Stimulated activated CD4-positive, alpha-beta T cell treated with anti-CD3 and anti-CD28 coated beads, Interleukin-1b, Interleukin-23, amount 100 ng/mL, for 4 hours (primary cell): ENCODE measurements at places on chromosomes 2 and 18.

- no peak for DNase-seq
Measured at GRCh38 chr2:143226714-143227541, 97.7 kb downstream of the ARHGAP15 start.

DNA sequence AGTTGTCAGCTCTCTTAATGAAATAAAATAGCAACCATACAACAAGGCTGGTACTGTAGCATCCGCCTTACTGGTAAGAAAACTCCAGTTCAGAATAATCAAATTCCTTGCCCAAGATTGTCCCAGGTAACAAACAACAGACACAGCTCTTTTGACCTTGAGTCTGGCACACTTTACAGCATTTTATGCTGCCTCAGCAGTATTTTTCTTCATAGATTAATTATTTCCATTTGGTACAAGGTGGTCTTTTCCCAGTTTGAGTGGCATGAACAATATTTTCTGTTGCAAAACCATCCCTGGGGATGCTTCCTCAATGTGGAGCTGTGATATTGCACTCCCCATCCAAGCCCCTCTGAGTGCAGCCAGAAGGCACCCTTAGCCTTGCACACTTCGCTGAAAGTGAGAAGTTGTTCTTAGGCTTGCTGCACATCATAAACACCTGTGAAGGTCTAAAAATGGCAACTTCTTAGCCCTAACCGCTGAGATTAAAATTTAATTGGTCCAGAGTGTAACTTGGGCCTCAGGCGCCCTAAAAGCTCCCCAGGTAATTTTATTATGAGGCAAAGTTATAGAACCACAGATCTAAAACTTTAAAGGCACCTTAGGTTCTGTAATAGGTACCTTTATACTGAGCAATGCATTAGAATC lies 523.3 kb downstream of the CMPK2 start:
- no peak for DNase-seq

- DNase-seq = no peak
Measured at GRCh38 chr2:149906886-149907285, 319.3 kb upstream of the MMADHC start.

DNA sequence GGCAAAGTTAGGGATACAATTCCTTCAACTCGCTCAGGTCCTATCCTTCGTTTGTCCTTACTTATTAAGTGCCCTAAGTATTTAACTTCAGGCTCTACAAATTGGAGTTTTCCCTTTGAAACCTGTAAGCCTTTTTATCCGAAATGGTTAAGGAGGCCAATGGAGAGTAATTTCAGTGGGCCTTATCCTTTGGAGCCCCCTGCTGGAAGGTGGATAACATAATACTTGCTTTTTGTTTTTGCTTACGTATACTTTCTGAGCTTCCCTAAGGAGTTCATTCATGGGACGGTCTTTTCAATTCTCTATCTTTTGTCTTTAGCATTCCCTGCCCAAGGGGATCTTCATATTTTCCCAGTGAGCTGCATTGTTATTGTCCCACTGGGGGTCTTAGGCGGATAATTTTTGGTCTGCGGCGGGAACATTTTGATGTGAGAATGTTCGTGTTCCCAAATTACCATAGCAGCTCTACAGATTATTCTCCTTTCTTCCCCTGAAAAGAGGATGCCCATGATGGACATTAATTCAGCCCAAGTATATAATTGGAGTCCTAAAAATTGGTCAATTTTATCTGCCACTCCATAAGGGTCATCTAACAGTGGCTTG lies 34.4 kb upstream of the TRAPPC8 start:
- no peak for DNase-seq

DNA sequence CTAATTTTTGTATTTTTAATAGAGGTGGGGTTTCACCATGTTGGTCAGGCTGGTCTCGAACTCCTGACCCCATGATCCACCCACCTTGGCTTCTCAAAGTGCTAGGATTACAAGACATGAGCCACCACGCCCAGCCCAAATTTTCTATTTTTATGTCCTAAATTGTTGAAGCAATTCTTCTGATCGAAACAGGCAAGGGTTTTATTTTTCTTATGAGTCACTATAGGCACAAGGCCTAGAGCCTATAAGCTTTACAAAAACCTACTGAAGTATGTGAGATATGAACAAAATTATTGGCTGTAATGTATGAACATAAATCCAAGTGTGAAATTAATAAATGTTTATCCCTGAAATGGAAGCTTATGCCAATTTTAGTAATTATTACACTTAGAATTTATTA lies 464.2 kb upstream of the NRP2 start:
- DNase-seq = no peak

DNA sequence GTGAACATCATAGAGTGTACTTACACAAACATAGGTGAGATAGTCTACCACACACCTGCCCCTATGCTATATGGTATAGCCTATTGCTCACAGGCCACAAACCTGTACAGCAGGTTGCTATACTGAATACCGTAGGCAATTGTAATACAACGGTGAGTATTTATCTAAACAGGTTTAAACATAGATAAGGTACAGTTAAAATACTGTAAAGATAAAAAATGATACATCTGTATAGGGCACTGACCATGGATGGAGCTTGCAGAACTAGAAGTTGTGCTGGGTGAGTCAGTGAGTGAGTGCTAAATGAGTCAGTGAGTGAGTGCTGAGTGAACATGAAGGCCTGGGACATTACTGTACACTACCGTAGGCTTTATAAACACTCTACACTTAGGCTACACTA lies 267.0 kb upstream of the HS6ST1 start:
- no peak for DNase-seq

- DNase-seq = no peak
Measured at GRCh38 chr18:23512641-23513040, 9.3 kb downstream of the RMC1 start.

DNA sequence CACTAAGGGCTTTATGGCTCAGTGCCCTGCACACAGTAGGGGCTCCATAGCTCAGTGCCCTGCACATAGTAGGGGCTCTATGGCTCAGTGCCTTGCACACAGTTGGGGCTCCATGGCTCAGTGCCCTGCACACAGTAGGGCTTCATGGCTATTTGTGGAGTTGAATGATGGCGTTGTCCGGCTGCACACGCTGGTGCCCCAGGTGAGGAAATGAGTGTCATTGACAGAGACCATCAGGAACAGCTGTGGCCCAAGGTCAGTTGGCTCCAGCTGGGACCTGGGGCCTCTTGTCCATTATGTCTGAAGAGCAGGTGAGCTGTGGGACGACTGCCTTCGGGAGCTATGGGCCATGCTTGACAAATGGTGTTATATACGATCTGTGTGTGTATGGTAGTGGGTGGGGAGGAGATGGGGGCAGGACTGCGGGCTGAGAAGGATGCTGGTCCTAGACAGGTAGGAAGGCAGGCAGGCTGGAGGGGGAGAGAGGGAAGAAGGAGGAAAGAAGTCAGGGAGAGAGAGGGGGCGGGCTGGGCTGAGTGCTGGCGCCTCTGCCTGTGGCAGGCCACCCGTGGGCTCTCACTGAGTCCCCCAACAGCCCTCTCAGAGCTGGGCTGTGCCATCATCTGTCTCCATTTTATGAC lies 130.6 kb downstream of the CLIP4 start:
- no peak for DNase-seq

- DNase-seq = no peak
Measured at GRCh38 chr2:45043174-45043573, 33.9 kb upstream of the SIX2 start.

- no peak for DNase-seq
Measured at GRCh38 chr2:30239986-30240752, 8.8 kb downstream of the LBH start.

DNA sequence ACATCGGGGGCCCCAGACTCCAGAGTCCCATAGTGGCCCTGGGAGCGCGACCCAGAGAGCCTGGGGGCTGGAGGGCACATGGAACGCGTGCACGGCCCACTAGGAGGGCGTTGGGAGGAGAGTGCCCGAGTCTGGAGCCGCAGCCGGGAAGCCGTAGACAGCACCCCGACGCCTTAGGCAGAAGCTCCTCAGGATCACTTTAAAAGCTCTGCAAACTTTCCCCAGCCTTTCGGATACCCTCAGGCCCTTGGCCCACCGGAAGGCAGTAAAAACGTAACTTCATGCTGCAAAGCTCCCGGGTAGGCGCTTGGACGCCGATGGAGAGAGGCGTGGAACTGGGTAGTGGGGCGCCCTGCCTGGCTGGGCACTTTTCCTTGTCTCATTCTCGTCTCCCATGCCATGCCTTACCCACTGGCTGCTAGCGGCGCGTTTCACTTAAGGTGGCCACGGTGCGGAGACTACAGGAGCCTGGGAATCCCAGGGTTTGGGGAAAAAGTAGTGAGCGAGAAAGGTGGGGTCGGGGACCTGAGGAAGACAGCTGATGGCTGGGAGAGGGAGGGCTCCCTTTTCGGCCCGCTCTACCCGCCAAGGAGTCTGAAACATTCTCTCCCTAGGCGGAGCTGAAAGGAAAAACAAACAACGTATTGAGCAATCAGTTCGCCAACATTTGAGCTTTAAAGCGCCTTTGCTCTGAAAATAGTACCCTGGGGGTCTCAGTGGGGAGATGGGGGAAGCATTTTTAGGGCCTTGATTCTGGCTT lies 141.8 kb downstream of the MEIS1 start:
- DNase-seq = no peak

DNA sequence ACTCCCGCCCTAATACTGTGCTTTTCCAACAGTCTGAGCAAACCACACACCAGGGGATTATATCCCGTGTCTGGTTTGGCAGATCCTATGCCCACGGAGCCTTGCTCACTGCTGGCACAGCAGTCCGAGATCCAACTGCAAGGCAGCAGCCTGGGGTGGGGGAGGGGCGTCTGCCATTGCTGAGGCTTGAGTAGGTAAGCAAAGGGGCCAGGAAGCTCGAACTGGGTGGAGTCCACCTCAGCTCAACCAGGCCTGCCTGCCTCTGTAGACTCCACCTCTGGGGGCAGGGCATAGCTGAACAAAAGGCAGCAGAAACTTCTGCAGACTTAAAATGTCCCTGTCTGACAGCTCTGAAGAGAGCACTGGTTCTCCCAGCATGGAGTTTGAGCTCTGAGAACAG lies 44.2 kb downstream of the LNPK start:
- no peak for DNase-seq

DNA sequence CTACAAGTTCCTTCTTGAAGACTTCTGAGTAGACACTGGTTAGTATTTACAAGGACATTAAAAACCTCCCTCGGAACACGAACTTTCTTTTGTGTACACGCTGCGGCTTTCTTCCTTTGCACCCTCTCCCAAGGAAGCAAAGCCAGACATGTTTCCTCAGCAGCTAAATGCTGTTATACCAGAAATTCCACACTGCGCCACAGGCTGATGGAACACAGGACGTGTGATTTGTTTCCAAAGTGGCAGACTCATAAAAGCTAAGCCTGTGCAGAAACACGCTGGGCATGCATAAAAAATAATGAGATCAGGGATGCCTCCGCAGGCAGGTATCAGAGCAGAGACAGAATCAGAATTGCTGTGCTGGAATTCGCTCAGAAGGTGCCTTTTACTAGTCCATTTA lies 73.0 kb upstream of the RGPD5 start:
- DNase-seq = no peak

- no peak for DNase-seq
Measured at GRCh38 chr2:1363367-1363766, 49.9 kb upstream of the TPO start.

GRCh38 chr2:105371810-105372209 lies 27.0 kb downstream of the FHL2 start:
- no peak for DNase-seq

GRCh38 chr2:9779596-9780264 lies 63.5 kb upstream of the TAF1B start:
- DNase-seq = no peak

DNA sequence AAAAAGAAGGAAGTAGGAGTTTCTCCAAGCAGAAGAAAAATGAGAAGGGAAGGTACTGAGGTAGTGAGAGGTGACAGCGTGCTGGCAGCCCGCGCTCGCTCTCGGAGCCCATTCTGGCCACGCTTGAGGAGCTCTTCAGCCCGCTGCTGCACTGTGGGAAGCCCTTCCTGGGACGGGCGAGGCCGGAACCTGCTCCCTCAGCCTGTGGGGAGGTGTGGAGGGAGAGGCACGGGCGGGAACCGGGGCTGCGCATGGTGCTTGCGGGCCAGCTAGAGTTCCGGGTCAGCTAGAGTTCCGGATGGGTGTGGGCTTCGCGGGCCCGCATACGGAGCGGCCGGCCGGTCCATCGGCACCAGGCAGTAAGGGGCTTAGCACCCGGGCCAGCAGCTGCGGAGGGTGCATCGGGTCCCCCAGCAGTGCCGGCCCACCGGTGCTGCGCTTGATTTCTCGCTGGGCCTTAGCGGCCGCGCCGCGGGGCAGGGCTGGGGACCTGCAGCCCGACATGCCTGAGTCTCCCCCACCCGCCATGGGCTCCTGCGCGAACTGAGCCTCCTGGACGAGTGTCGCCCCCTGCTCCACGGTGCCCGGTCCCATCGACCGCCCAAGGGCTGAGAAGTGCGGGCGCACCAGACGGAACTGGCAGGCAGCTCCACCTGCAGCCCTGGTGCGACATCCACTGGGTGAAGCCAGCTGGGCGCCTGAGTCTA lies 11.1 kb upstream of the CYS1 start:
- no peak for DNase-seq

- DNase-seq = no peak
Measured at GRCh38 chr2:233349005-233349998, 5.0 kb upstream of the DGKD start.

DNA sequence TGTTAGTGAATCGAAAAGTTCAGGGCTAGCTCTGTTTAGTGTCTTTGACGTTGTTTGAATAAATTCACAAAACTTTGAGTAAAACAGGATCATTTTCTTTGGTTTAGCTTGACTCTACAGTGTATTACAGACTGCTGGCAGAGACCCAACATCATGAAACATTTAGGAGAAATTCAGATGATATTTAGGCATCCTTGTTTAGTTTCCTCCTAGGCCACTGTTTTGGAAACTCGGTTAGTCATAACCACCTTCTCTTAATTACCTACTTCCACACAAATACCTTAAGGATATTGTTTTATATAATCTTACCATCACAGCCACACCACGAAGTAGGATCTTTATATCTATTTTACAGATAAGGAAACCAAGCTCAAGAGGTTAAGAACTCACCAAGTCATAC lies 7.8 kb downstream of the LIMS1 start:
- no peak for DNase-seq

DNA sequence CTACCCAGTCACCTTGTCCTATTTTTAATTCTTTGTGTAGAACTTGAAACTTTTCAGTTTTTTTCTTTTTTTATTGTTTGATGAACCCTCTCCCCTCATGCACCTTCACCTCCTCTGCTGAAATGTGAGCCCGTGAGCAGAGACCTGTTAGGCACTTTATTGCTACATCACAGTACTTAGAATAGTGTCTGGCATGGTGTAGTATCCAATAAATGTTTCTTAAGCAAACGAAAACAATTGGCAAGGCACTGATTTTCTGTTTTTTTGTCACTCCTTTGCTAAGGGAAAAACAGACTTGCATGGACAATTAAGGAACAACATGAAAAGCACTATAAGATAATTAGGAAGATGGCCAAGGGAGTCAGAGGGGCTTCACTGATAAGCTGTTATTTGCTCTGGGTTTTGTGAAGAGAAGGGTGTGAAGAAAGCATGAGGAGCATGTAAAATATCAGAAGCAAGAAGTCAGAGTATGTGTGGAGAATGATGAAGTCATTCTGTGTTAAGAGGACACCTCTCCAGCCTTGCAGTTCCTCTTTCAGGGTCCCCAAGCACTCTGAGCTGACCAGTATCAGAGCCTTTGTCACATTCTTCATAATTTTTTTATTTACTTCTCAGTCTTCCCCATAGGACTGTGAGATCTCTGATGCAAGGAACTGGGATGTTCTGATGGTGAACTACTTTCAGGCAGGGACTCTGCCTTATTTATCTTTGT lies 99.7 kb upstream of the CAVIN2 start:
- DNase-seq = no peak
